Caco-2 (cell line): ENCODE measurements at places on chromosomes 4 and X.
A peak's percentile ranks its signal among the peaks of the same experiment; 100 is the strongest.

GRCh38 chr4:132297346-132297745, 851.7 kb upstream of the PCDH10 start:
- no peaks in the 10 kb centered on the region for H3K4me1 ChIP-seq
- H3K4me3 ChIP-seq, result no peak overlapping the region
- no peaks in the 10 kb centered on the region for H3K27me3 ChIP-seq
- H3K36me3 ChIP-seq, result no peaks in the 10 kb centered on the region

GRCh38 chr4:16843831-16844508, 54.5 kb downstream of the LDB2 start:
- H3K27ac ChIP-seq, result no peak overlapping the region
- no peaks in the 10 kb centered on the region for H3K36me3 ChIP-seq
- no peak overlapping the region for H3K4me3 ChIP-seq

DNA sequence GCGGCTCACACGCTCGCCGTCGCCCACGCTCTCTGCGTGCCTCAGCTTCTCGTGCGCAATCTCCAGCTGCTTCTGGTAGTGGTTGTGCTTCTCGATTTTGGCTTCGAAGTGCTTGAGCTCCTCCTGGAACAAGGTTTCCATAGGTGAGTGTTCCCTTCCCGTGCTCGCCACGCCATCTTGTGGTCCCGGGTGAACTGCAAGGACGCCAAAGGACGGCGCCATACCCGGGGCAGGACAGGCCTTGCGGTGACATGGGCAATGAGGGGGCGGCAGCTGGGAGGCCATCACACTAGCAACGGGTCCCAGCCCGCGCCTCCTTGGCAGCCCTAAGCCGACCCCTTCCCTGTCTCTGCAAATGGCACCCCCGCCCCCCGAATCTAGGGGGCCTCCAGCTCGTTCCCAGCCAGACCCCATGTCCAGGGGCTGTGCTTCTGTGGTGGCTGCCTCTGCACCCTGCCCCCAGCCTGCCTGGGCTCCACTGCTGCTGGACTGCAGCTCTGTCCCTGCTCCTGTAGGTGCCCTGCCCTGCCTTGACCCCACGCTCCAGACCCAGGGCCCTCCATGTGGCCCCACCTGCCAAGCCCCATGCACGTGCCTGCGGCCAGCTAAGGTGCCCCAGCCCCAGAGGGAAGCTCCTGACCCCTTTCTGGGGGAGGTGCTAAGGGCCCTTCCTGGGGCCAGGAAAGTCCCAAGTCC, 17.3 kb downstream of the LRPAP1 start:
- no peaks in the 10 kb centered on the region for H3K27me3 ChIP-seq
- peaks cover 2% of the 10 kb centered on the region for H3K36me3 ChIP-seq
- no peak for DNase-seq
- no peak overlapping the region for H3K4me3 ChIP-seq

DNA sequence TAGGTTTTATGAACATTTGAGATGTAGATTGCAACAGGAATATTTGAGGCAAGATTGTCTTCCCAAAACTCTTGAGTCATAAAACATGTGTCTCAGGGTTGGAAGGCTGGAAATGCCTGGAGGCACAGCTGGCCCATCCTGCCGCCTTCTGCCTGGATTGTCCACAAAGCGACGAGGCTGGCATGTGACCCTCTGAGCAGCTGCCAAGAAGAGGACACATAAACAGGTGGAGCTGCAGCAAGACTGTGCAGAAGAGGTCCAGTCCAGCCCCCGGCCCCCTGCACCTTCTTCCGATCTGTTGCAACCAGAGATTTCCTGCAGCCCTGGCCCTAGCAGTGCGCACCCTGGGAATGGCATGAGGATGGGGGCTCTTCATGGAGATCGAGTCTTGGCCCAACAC, 101.9 kb upstream of the BCOR start:
- no peak for DNase-seq
- no peak overlapping the region for H3K27ac ChIP-seq

GRCh38 chr4:185269286-185269685, 59.9 kb downstream of the SNX25 start:
- no peak overlapping the region for H3K4me3 ChIP-seq
- peak overlapping the region; percentile 16 for H3K27ac ChIP-seq
- H3K4me1 ChIP-seq, result peaks cover 18% of the 10 kb centered on the region
- no peaks in the 10 kb centered on the region for H3K27me3 ChIP-seq

- H3K27ac ChIP-seq, result peak overlapping the region; percentile 57
- H3K27me3 ChIP-seq, result no peaks in the 10 kb centered on the region
- DNase-seq, result no peak
- no peak overlapping the region for H3K4me3 ChIP-seq
These were observed 127.6 kb upstream of the HCCS start for GRCh38 chrX:10983526-10983925.

DNA sequence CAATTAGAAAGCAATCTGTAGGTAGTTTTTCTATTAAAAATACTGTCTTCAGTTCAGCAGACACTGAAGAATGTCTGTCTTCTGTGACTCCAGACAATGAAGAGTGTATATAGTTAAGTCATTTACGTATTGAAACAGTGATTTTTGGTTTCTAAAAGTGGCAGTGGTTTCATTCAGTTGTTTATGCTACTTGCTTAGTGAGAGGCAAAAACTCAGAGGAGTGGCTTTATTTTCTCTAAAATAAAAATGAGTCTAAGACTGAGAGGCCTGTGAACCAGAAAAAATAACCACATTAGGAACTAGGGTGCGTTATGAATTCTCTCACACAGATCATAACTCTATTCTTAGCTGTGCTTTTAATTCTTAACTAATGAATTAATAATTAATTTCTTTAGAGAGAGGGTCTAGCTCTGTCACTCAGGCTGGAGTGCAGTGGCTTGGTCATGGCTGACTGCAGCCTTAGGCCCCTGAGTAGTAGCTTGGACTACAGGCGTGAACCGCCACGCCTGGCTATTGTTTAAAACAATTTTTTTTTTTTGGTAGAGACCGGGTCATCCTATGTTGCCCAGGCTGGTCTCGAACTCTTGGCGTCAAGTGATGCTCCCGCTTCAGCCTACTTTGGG, 31.4 kb downstream of the FREM3 start:
- no peaks in the 10 kb centered on the region for H3K4me1 ChIP-seq
- H3K4me3 ChIP-seq, result no peak overlapping the region
- DNase-seq, result no peak
- no peaks in the 10 kb centered on the region for H3K36me3 ChIP-seq
- H3K27ac ChIP-seq, result no peak overlapping the region

DNA sequence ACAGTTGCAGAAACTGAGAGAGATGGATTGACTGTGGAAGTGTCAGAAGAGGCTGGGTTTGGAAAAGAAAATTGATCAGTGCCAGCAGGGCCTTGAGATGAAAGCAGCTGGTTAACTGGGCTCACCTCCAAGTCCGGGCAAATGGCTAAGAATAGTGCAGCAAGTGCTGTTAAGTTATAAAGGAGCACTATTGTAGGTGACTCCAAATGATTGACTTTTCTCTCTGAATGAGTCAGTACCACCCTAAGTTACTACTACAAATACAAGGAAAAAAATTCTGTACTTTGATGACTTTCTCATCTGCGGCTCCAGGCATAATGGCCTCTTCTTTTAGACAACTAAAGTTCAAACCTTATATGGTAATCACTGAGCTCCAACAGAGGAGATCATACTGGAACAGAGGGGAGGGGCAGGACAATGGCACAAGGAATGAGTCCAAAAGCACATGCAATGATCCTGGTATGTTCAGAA, 733.4 kb upstream of the INTU start:
- no peaks in the 10 kb centered on the region for H3K27me3 ChIP-seq
- H3K4me3 ChIP-seq, result no peak overlapping the region
- DNase-seq, result no peak
- H3K4me1 ChIP-seq, result no peaks in the 10 kb centered on the region
- no peak overlapping the region for H3K27ac ChIP-seq

GRCh38 chr4:122548452-122548851, 72.4 kb downstream of the IL21 start:
- no peak overlapping the region for H3K27ac ChIP-seq
- no peaks in the 10 kb centered on the region for H3K4me1 ChIP-seq
- H3K27me3 ChIP-seq, result no peaks in the 10 kb centered on the region
- no peaks in the 10 kb centered on the region for H3K36me3 ChIP-seq
- DNase-seq, result no peak

- peak; percentile 9 for DNase-seq
- peak overlapping the region; percentile 61 for H3K27ac ChIP-seq
- peak overlapping the region; percentile 65 for H3K4me3 ChIP-seq
- H3K36me3 ChIP-seq, result no peaks in the 10 kb centered on the region
- no peaks in the 10 kb centered on the region for H3K4me1 ChIP-seq
These were observed 565 bp upstream of the ZNF41 start for GRCh38 chrX:47483306-47484268.

DNA sequence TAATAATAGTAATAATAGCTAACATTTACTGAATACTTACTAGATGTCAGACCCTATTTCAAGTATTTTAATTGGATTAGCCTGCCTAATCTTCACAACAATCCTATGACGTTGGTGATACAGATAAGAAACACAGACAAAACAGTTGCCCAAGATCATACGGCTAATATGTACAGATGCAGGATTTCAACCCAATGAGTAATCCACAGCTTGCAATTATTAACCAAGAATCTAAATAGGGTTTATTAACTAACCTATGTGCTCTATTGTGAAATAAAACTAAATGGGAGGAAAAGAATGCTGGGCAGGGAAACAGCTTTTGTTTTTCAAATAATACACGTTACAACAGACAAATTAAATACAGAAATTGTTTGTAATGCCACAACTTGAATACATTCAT, 23.4 kb downstream of the FBXO8 start:
- no peaks in the 10 kb centered on the region for H3K36me3 ChIP-seq
- H3K27me3 ChIP-seq, result no peaks in the 10 kb centered on the region
- H3K27ac ChIP-seq, result no peak overlapping the region
- H3K4me1 ChIP-seq, result peaks cover 10% of the 10 kb centered on the region; the same call in 1 of the 2 replicates
- peak; percentile 49 for DNase-seq

DNA sequence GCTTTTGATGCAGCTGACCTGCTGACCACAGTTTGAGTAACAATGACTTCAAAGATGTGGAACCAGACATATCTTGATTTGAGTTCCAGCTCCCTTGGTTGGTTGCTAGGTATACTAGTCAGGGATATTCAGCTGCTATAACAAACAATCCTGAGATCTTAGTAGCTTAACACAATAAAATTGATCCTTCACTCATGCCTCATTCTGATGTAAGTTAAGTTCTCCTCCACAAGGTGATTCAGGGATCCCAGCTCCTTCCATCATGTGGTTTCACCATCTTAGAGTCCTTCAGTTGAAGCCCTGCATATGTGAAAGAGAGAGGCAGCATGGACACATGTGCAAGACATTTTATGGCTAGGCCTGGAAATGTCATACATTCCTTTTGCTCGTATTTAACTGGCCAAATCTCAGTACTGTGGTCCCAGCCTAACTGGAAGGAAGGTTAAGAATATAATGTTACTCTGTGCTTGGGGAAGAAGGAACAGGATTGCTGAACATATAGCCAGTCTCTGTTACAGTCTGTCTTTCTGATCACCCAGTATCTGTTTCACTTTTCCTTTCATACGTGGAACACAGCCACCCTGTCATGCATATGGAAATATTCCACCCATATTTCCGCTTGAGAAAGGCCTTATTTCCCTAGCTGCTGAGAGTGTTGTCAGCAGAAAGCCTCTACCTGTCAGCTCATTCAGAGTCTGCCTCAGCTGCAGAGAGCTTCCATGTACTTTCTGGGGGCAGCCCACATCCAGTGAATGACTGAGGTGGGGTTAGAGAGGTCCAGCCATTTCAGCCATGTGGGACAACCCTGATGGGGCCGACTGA, 7.1 kb downstream of the SMIM9 start:
- no peaks in the 10 kb centered on the region for H3K27me3 ChIP-seq
- no peak overlapping the region for H3K27ac ChIP-seq
- H3K36me3 ChIP-seq, result no peaks in the 10 kb centered on the region
- H3K4me1 ChIP-seq, result no peaks in the 10 kb centered on the region
- no peak overlapping the region for H3K4me3 ChIP-seq
- no peak for DNase-seq

- no peak for DNase-seq
- no peak overlapping the region for H3K4me3 ChIP-seq
- no peaks in the 10 kb centered on the region for H3K4me1 ChIP-seq
- no peak overlapping the region for H3K27ac ChIP-seq
- no peaks in the 10 kb centered on the region for H3K27me3 ChIP-seq
These were observed 36.2 kb upstream of the SFRP2 start for GRCh38 chr4:153825126-153825525.

DNA sequence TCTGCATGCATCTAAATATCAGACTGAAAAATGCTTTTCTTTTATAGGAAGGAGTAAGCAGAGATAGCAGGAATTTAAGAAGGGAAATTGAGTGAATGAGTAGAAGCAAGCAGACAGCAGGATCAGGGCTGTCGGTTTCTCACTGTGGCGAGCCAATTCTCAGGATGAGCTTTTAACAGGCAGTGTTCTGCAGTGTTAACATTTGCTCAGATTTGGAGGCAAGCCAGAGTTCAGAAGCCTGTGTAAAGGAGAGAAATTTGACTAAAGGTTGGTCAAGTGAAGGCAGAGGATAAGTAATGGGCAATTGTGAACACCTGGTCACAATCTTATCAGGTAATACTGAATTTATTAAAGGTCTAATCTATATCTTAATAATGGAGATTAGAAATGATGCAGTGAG, 133.3 kb upstream of the MAGEB16 start:
- no peak overlapping the region for H3K27ac ChIP-seq
- H3K36me3 ChIP-seq, result no peaks in the 10 kb centered on the region
- H3K4me3 ChIP-seq, result no peak overlapping the region
- H3K27me3 ChIP-seq, result no peaks in the 10 kb centered on the region
- no peaks in the 10 kb centered on the region for H3K4me1 ChIP-seq

DNA sequence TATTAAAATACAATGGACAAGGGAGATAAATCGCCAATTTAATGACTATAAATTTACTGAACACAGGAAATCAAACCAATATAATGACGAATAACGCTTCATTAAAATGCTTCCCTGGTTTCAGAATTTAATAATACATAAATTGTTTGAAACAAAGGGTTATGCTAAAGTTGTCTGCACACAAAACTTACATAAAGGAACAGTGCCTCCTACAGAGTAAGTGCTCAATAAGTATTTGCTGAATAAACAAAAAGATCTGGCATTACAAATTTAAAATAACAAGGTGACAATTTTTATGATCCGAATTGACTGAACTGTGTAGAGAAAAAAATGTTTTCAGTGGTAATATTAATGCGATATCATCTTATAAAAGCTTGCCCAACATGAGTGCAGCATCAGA, 69.6 kb downstream of the NOCT start:
- peaks cover 14% of the 10 kb centered on the region; the same call in 1 of the 2 replicates for H3K4me1 ChIP-seq
- H3K36me3 ChIP-seq, result no peaks in the 10 kb centered on the region
- peak overlapping the region; percentile 88 for H3K4me3 ChIP-seq
- peak overlapping the region; percentile 98 for H3K27ac ChIP-seq

GRCh38 chr4:187124331-187124730, 400.7 kb upstream of the FAT1 start:
- H3K27ac ChIP-seq, result no peak overlapping the region
- no peaks in the 10 kb centered on the region for H3K36me3 ChIP-seq
- no peaks in the 10 kb centered on the region for H3K27me3 ChIP-seq
- no peak for DNase-seq

DNA sequence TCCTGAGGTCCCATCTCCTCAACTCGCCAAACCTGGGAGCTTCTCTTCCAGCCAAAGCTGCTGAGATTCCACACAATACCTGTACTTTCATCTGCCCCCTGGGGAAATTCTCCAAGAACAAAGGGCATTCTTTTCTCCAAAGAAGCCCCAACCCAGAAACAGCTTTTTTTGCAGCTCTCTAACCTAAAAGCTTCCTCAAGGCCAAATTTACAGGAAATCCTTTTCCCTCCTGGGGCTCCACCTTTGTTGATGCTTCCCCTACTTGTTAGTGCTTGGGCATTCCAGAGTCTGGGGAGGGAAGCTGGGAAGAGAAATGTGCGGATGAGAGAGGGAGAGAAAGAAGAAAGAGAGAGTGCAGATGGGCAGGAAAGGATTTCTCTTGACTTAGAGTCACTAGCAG, 24.3 kb downstream of the ZBTB33 start:
- H3K4me1 ChIP-seq, result no peaks in the 10 kb centered on the region
- H3K36me3 ChIP-seq, result no peaks in the 10 kb centered on the region
- DNase-seq, result no peak
- no peak overlapping the region for H3K4me3 ChIP-seq
- H3K27ac ChIP-seq, result no peak overlapping the region
